Osteoblast (primary cell): ENCODE measurements at places on chromosomes 12 and 14. TPM values are rescaled to one million over a fixed set of nuclear protein-coding genes. Genes with fewer than 3 reads are reported as not detected.

The SLC17A8 gene
- not detected in 2 replicates for total RNA-seq

The TEX52 gene
- total RNA-seq: not detected in 2 replicates

The SERPINA1 gene
- 0.29 and 1.4 TPM in 2 replicates for total RNA-seq

The CFAP251 gene
- total RNA-seq: 4.3 and 7.4 TPM in 2 replicates

GRCh38 chr12:97474161-97474560, 11.6 kb downstream of the RMST start:
- DNase-seq: no peak
